ENCODE measurements at places on chromosomes 12 and 14. TPM values are rescaled to one million over a fixed set of nuclear protein-coding genes. Genes with fewer than 3 reads are reported as not detected.
A peak's percentile ranks its signal among the peaks of the same experiment; 100 is the strongest.

GRCh38 chr14:50091240-50091913 is 25.0 kb downstream of the VCPKMT start:
- DNase-seq = no peak

DNA sequence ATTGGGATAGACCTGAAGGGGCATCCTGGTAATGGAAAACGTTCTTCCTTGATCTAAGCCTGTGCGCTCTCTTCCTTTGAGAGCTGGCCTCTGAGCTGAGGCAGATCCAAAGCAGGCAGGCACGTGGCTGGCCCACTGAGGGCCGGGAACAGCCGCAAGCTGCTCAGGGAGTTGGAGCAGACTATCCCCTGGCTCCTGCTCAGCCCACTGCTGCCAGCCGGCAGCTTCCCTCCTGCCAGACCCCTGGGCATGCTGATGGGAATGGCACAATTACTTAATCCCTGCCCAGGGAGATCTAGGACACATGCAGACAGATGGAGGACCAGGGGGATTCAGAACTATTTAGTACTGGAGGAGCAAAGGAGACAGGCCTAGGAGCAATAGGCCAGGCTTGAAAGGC is 14.4 kb downstream of the NEUROD4 start:
- DNase-seq = peak; percentile 33

- DNase-seq = no peak
Observed at GRCh38 chr14:105135700-105136395, 32.7 kb downstream of the JAG2 start.

DNA sequence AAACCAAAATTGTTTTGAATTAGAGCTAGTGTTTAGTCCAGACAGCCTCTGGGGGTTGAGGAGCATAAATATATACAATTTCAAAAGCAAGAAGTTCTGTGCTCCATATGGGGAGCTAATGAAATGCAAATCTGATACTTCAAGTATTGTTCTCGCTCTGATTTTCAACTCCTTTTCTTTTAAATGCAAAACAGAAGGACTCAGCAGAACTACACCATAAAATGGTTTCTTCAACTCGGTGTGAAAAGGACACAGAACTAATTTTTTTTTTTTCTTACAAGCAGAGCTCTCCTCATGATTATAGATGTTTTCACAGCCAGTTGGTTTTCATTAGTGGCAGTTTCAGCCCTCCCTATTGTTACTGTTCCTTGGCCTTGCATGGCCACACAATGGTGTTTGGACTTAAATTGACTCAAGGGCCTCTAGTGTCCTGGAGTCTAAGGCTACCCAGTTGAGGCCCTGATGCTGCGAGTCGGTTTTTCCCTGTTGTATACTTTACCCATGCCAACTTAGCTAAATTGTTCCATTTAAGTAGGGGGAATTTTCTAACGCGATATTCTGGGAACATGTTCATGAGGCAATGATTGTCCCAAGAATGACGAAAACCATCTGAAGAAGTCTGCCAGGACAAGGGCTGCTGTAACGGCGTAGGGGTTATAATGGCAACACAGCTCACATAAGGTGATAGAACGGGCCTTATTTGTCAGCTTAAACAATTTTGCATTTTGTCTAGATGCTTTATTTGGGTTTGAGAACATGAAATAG is 120.3 kb downstream of the GPR135 start:
- DNase-seq = no peak

GRCh38 chr14:72700338-72701236 is 193.3 kb downstream of the DPF3 start:
- no peak for DNase-seq

DNA sequence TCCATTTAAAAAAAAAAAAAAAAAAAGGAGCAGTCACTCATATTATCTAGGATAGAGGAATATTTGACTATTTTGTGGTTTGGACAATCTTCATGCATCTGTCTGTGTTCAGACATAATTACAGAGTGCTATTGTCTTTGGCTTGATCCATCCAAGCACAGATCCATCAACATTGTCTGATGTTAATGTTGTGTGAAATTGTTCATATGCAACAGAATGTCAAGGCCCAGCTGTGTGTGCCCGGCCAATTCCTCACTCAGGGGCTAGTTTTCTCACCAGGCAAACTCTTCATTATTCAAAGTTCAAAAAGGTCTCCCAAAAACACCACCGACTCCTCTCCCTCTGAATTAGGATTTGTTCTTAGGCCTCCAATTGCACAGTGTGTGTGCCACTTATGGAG is 324.9 kb upstream of the TMTC1 start:
- no peak for DNase-seq

- DNase-seq = no peak
Observed at GRCh38 chr12:106692896-106693820, 81.3 kb upstream of the RIC8B start.

GRCh38 chr12:124667506-124668326 is 100.3 kb upstream of the NCOR2 start:
- no peak for DNase-seq

GRCh38 chr12:64385468-64385867 is 5.1 kb downstream of the C12orf56 start:
- DNase-seq = no peak

DNA sequence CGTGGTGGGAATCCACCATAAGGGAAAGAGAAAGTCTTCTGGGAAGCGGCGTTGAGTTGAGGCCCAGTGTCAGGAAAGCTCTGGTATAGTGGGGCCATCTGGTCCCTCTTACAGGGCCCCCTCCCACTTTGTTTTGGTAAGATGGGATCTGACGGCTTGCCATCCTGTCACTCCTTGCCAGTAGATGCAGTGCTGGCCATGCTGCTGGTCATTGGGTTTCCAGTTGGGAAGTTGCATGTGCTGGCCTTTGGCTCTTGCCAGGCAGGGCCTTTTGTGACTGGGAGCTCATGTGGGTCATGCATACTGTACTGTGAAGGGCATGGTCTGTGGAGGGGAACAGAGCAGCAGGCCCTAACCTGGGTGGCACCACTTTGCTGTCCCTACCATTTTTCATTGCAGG is 3.8 kb downstream of the TRAF3 start:
- DNase-seq = no peak

DNA sequence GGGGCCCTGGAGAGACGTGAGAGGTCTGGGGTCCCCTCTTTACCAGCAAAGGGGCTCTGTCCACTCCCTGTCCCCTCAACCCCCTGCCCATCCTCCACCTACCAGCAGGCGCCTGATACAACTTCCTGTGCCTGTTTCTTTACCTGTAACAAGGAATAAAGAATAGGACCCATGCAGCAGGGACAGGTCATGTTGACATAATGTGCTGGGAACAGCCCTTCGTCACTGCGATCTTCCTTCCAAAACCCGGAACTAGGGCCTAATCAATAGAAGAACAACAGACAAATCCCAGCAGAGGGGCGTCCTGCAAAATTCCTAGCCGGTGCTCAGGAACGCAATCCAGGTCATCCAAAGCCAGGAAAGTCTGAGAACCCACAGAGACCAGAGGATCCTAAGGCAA is 32.1 kb downstream of the SCARB1 start:
- no peak for DNase-seq

GRCh38 chr12:10715491-10715890 is 7.6 kb downstream of the YBX3 start:
- no peak for DNase-seq

- no peak for DNase-seq
Observed at GRCh38 chr14:91331721-91332120, 85.9 kb downstream of the CCDC88C start.

Gene SCNN1A
- total RNA-seq = 104 TPM

Gene HEATR5A
- total RNA-seq = 21.2 TPM

Gene GZMB
- not detected for total RNA-seq

Gene PTPRR
- 0.22 TPM for total RNA-seq

Gene KRT82
- total RNA-seq = not detected

Gene LALBA
- not detected for total RNA-seq

Gene TMPRSS12
- not detected for total RNA-seq

Gene GLI1
- 25.8 TPM for total RNA-seq

Gene KRT71
- total RNA-seq = not detected

Data from H9 (cell line).